Lung microvascular endothelial cell (primary cell): ENCODE measurements at places on chromosomes 5 and 9.

- DNase-seq, result no peak
Observed at GRCh38 chr5:130213607-130214006, 309.3 kb downstream of the CHSY3 start.

- no peak for DNase-seq
Observed at GRCh38 chr9:136107953-136108647, 10.6 kb downstream of the TMEM250 start.

DNA sequence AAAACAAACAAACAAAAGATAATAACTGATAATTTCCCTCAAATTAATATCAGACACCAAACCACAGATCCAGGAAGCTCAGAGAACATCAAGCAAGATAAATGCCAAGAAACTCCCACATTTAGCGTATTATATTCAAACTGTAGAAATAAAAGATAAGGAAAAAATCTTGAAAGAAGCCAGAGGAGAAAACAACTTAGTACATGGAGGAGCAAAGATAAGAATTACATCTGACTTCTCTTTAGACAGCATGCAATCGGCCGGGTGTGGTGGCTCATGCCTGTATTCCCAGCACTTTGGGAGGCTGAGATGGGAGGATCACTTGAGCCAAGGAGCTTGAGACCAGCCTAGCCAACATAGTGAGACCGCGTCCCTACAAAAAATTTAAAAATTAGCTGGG lies 17.2 kb upstream of the MLANA start:
- no peak for DNase-seq

DNA sequence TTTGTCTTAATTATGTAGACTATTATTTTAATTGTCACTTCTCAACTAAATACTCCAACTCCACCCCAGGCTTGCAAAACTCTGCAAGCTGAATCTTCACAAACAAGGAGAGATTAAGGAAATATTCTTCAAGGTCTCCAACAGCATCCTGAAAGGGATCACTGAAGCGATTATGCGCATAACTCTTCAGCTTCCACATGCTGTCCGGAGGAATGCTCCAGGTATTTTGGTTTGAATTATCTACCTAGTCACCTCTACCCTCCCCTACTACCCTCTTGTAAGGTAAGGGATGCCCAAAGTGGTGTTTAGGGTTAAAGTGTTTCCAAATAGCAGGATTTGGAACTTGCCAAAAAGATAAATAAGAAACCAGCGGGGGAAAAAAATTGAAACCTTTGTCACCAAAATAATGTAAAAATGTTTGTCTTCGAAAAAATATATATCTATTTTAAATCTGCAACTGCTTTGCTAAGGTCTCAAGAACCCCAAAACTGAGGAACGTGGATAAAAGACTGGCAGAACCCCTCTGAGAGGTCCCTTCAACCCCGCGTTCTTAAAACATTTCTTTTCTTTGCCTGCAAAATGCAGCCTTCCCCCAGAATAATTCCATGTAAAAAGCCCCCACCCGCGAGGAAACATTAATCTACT lies 11.6 kb downstream of the PTCH1 start:
- no peak for DNase-seq

DNA sequence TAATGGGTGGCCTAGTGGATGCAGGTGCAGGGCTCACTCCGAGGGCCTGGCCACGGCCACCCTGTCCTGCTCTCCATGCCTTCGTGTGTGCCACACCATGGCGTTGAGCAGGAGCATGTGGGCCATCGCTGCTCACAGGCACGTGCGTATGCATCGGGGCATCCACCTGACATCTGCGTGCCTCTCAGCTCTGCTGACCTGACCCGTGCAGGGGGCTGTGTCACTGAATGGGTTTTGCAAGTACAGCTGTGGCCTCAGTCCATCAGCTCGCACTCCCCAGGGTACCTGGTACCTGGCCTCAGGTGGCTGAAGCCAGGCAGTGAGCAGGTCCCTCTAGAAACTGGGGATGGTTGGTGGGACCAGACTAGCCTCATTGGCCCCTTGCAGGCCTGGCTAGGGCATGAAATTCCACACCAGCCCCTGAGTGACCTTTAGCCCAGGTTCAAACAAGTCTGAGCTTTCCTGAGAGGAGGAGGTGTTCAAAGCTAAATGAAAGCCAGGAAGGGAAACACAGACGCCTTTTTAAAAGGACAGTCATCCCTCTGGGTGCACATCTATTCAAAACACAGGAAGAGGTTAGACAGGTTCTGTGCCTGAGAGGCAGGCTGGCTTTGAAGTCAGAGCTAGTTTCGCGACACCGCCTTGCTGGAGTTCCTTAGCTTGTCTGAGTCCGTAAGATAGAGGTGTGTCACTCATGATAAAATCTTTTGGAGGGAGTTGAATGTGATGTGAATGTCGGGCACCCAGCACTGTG lies 74.0 kb downstream of the MACROH2A1 start:
- no peak for DNase-seq

GRCh38 chr9:33017283-33018041 lies 7.6 kb upstream of the DNAJA1 start:
- DNase-seq, result no peak

DNA sequence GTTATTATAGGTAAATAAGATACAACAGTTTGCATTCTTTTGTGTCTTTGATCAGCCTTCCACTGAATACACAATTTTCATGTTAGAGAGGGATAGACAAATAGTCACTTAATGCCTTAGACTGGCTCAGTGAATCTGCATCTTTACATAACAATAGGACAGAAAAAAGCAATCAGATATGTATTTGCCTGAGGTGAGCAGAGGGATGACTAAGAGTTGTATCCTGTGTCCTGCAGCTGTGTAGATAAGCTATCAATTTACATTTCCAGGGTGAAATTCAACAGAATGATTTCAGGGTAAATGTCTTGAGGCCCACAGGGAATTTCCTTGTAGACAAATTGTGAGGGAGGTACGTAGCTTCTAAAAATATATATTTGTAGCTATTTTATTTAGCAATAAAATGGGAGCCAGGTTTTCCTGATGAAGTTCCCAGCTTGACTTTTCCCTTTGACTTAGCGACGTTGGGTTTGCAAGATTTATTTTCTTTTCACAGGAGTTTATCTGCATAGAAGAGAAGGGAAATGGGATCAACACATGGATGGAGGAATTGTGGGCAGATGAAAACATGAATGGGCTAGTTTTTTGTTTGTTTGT lies 586.1 kb upstream of the CDH6 start:
- no peak for DNase-seq

GRCh38 chr9:4574657-4575243 lies 84.5 kb downstream of the SLC1A1 start:
- no peak for DNase-seq

DNA sequence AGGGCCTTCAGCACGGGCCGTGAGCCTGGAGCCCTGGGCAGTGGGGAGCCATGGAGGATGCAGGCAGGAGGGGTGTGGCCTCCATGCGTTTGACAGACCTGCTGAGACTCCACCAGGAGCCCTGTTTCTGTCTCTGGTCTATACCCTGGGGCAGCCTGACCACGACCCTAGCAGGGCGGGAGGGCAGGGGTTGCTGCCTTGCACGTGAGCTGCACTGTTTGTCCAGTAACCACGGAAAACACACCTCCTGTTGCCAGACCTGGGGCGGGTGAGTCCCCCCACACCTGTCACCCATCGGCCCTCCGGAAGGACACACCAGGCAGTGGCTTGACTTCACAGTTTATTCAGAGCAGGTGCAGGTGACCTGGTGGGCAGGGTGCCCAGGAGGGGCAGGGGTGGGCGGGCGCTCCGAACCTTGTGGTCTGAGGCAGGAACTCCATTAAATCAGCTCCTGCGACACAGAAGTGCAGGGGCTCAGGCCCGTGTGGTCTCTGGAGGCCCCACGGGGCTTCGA lies 3.9 kb downstream of the LCN8 start:
- DNase-seq, result no peak

DNA sequence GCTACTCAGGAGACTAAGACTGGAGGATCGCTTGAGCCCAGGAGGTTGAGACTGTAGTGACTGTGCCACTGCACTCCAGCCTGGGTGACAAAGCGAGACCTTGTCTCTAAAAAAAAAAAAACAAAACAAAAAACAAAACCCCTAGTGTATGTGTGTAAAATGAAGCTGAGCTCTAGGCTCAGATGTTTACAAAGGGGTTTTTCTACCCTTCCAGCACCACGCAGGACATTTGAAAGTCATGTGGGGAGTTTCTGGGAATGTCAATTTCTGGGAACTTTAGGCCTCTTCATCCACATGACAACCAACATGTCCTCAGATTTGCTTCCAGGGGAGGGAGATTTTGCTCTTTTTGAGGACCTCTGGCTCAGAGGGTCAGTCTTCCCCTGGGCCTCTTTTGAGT lies 42.4 kb upstream of the AIF1L start:
- no peak for DNase-seq

GRCh38 chr5:170628028-170628427 lies 124.2 kb downstream of the KCNIP1 start:
- no peak for DNase-seq

GRCh38 chr5:118988866-118989180 lies 476 bp upstream of the DTWD2 start:
- no peak for DNase-seq

- DNase-seq, result peak; percentile 44
Observed at GRCh38 chr5:135032999-135033861, 798 bp downstream of the PITX1 start.

DNA sequence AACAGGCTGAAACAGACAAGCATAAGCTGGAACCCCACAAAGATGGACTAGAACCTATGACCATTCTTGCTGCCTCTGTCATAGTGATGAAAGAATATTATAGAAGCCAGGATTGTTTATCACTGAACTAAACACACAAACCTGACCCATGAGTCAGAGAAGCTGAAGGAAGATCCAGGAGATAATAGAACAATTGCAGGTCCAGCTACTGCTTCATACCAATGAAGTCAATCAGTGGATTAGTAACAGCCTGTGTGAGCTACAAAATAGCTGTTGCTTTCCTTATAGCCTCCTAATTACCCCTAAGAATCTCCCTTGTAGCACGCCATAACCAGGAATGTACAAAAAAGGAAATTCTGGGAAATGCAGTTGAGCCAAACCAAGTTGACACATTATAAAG lies 459.9 kb upstream of the ZNF462 start:
- no peak for DNase-seq

DNA sequence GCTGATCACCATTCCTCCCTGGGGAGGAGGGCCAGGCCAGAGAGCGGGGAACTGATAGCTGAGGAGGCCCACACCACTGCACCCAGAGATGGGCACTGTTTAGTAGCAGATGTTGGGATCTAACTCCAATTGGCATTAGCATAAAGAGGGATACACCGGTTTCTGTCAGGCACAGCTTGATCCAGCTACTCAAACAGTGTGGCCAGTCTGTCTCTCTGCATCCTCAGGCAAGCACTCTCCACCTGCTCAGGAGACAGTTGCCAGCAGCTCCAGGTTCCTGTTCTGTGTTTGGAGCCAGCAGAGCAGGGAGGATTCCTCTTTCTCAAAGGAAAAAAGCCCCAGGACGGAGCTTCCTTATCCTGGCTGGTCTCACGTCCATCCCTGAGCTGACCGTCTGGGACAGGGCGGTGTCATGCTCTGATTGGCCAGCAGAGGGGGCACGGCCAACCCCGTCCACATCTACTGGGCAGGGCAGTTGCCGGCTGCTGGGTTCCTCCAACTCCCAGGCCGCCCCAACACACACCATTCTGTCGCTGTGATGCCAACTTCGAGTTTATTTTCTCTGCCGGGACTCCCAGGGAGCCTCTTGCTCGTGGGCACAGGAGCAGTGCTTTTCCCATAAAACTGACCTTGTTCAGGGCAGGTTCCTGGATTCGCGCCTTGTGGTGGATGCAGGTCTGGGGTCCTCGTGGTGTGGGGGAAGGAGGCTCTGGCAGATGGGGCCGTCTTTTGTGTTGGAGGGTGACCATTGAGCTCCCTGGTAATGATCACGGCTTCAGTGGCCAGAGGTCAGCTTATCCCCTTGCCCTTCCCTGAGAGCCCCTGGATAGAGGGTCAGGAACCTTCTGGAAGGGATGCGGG lies 47.9 kb downstream of the COL5A1 start:
- DNase-seq, result peak; percentile 61

DNA sequence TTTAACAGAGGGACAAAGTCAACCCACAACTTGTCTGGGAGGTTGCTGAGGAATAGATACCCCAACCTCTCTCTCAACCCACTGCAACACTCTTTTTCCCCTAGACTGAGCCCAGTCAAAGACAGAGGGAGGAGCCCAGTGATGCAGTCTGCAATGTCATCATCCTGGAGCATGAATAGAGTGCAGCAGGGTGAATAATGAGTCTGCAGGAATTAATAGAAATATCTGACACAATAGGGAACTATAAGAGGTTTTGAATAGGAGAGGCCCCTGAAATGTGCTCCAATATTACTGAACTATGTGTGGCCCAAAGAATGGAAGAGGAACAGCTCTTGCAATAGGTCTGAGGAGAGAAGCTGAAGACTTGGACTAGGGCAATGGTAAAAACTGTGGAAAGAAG lies 59.1 kb downstream of the PDCD1LG2 start:
- DNase-seq, result no peak

- DNase-seq, result no peak
Observed at GRCh38 chr9:124020520-124021384, 9.2 kb downstream of the LHX2 start.

DNA sequence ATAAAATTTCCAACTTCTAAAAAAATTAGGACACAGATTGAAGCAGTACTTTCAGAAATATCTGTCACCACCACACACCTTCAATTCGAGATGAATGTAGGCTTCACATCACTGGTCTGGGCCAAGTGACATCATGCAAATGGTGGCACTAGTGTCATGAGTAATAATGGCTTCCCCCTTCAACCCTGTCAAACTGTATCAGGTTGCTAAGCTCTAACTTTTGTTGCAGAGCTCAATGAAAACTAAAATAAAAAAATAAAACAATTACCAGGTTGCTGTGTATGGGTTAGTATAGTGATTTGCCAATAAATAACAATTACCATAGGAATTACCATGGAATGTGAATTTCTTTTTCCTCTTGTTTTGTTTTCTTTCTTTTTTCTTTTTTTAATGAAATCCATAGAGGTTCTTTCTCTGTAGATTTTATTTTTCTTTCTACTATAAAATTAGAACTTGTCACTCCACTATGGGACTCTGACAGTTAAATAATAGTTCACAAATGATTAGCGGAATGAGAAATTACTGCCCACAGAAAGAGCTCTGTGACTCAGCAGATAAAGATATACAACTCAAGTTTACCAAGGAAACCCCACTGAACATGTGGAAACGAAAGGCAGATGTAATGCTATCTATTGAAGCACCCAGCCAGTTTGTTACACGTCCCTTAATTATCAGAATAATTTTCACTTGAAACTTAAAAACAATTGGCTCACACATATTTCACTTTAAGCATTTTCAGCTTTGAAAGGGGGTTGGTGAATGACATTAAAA lies 783.8 kb upstream of the WWC1 start:
- no peak for DNase-seq

- DNase-seq, result no peak
Observed at GRCh38 chr5:88682131-88682530, 200.9 kb downstream of the MEF2C start.

- DNase-seq, result peak; percentile 30
Observed at GRCh38 chr5:42974536-42974935, 65.6 kb downstream of the ANXA2R start.
